NCI-H2081 (cell line): ENCODE measurements at places on chromosomes 7 and 10.

- no peak for DNase-seq
Measured at GRCh38 chr10:97542169-97543024, 30.2 kb upstream of the ANKRD2 start.

- DNase-seq: no peak
Measured at GRCh38 chr7:157686285-157686894, 349.6 kb downstream of the DNAJB6 start.

DNA sequence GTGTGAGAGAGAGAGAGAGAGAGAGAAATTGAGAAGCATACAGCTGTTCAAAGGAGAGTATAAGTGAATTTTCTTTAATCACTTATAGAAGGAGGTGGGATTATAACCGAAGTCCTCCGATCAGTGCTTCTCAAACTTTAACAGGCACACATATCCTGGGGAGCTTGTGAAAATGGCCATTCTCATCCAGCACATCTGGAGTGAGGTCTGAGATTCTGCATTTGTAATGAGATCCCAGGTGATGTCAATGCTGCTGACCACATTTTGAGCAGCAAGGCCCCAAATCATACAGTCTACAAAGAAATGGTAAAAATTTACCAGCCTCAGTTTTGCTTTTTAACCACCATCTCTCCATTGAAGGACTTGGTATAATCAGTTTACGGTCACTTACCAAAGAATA, 219.0 kb downstream of the PTEN start:
- DNase-seq: no peak

- no peak for DNase-seq
Measured at GRCh38 chr7:12152196-12152918, 58.7 kb upstream of the TMEM106B start.

DNA sequence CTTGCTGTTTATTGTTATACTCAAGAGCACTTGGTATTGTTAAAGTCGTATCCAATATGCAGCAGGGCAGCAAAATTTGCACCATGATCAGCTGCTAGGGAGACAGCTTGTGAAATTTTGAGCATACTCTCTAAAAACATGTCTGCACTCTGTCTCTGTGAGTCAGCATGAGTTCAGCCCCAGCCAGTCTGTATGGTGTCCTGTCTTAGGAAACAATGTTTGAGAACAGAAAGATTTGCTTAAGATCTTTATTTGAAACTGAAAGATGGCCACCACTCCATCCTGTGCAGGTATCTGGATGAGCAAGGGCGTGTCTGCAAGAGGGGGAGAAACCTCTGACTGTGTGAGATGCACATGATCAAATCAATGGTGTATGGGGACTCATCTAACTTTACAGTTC, 97.1 kb downstream of the GNAI1 start:
- DNase-seq: no peak

DNA sequence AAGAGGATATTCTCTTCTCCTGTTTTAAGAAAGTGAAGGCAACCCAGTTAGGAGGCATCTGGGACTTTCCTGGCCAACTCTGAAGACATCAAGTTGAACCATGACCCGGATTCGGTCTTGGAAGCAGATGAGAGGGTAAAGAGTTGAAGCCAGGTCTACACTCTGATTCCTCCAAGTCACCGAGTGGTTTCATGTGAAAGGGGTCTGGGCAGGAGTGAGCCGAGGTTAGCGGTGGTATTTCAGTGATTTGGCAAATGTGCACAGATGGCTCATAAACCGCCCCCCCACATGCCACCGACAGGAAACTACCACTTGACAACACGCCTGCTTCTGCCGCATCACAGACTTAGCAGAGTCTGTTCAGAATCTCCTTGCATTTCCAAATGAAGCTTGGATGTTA, 11.4 kb upstream of the REPIN1 start:
- DNase-seq: no peak

DNA sequence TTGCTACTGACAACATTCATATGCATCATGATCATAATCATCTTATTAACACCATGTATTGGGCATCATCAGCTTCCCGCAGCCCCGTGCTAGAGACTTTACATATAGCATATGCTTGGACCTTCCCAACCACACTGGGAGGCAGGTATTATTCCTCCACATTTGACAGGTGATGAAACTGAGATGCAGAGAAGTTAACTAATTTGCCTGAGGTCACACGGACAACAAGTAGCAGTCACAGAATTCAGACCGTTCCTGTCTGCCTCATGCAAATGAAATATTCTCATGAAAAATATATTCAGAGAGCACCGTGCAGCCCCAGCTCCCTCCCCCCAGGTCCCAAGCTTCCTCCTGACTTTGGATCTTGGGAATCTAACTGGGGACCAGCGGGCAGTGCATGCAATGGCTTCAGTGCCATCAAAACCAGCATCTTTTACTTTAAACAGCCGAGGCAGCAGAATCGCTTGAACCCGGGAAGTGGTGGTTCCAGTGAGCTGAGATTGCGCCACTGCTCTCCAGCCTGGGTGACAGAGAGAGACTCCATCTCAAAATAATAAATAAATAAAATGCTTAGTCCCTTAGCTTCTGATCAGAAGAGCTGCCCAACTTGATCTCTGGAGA, 112.2 kb upstream of the GPR26 start:
- no peak for DNase-seq

GRCh38 chr10:46223064-46223480, 63.7 kb upstream of the ANTXRL start:
- DNase-seq: no peak

- DNase-seq: no peak
Measured at GRCh38 chr7:70620333-70621055, 511.4 kb upstream of the GALNT17 start.

DNA sequence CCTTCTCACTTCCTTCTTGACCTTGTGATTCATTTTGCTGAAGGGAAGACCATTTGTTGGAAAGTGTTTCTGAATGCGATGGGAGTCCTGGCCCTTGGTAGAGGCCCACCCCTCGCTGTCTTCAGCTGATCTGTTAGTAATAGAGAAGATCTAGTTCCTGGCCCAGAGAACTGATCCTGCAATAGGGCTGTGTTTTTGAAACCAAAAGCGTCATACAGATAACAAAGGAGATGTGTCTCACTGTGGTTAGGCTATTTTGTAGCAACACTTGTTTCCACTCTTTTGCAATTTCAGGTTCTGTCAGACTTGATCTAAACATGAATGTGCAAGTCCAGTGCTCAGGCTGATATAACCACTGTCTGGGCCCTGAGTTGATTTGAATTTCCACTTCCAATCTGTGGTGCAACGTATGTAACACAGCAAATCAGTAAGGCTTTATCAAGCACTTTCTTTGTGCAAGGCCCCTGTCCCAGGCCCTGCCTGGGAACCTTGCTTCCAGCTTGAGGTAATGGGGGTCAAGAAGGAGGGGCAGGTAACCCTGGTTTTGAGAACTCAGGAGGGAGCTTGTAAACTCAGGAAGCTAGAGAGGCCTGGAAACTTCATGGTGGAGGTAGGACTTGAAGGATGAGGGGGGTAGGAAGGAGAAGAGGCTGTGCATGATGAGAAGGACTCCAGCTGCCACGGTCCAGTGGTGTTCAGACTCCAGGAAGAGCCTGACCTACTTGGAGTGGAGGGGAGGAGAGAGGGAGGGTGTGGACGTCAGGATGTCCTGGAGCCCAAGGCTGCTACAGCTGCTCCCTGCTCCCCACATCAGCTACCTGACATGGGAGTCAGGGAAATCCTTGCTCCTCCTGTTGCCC, 42.2 kb upstream of the SRGN start:
- no peak for DNase-seq

DNA sequence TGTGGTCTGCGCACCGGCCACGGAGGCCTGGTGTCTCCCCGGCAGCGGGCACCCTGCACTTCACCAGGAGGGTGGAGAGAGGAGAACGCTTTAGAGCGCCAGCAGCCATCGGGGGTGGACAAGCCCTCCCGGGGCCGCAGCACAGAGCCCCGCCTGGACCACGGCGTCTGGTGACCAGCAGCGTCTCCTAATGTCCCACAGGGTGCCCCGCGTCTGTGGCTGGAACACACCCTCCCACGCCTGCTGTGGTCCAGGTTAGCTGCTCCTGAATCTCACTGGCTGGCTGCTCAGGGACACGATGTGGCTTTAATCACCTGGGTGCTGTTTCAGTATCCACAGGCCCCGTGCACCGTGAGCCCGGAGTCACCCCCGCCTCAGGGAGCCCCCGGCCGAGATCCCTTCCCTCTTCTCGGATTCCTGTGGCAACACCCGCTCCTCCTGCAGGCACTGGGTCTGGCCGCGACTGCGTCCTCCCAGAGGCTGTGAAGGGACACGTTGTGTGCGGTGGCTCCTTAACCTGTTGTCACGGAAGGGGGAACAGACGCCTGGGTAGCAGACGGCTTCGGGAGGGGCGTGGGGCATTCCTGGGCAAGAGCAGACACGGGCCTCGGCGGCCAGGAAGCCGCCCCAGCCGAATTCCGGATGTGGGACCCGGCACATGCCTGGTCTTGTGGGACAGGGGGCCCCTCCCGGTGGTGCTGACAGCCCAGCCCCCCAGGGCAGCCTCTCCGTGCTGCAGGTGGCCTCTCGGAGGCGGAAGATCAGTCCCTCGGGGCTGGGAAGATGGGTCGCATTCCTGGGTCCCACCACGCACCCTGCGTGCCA, 78.9 kb downstream of the FOXL3 start:
- DNase-seq: no peak
